ENCODE measurements at places on chromosomes 1 and 21. TPM values are rescaled to one million over a fixed set of nuclear protein-coding genes. Genes with fewer than 3 reads are reported as not detected.

- DNase-seq, result no peak
These were observed 69.7 kb upstream of the USP24 start for GRCh38 chr1:55284856-55285255.

DNA sequence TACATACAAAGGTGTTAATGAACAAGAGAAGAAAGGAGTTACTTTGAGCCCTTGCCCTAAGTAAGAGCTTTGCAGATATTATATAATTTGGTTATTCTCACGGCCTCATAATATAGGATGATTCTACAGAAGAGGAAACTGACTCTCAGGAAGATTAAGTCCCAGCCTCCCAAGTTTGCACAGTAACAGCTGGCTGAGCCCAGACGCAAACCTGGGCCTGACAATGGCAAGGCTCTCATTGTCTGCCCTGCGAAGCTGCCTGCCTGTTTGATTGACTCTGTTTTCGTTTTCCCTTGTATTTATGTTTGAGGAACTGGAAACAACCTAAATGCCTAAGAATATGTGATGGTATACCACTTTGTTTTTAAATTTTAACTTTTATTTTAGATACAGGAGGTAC is 76.2 kb upstream of the PGBD5 start:
- DNase-seq, result no peak

DNA sequence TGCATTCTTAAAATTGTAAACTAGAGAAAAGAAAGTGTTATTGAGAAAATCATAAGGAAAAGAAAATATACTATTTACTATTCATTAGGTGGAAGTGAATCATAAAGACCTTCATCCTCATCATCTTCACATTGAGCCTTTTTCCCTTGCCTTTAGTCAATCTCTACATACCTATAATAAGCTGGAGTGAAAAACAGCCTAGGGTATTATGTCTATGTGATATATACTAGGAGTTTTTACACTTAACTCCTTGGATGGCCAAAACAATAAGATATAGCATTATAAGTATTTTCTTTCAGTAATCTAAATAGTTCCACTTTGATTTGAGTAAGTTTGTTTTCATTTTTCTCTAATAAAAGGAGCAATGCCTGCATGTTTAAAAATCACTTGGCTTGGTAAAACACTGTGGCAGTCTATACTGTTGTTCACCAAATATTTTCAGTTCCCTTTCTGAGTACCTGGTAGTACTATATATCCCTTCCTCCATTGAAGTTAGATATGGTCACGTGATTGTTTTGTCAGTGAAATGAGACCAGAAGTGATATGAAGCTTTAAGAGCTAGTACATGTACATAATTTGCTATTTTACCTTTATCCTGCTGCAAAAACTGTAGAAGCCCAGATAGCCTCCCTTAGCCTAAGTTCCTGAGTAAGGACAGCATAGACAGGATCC is 78.3 kb downstream of the CLEC20A start:
- DNase-seq, result no peak

- no peak for DNase-seq
These were observed 91.9 kb upstream of the BACE2 start for GRCh38 chr21:41076064-41076463.

GRCh38 chr1:221217029-221217428 is 337.8 kb downstream of the HLX start:
- DNase-seq, result no peak

DNA sequence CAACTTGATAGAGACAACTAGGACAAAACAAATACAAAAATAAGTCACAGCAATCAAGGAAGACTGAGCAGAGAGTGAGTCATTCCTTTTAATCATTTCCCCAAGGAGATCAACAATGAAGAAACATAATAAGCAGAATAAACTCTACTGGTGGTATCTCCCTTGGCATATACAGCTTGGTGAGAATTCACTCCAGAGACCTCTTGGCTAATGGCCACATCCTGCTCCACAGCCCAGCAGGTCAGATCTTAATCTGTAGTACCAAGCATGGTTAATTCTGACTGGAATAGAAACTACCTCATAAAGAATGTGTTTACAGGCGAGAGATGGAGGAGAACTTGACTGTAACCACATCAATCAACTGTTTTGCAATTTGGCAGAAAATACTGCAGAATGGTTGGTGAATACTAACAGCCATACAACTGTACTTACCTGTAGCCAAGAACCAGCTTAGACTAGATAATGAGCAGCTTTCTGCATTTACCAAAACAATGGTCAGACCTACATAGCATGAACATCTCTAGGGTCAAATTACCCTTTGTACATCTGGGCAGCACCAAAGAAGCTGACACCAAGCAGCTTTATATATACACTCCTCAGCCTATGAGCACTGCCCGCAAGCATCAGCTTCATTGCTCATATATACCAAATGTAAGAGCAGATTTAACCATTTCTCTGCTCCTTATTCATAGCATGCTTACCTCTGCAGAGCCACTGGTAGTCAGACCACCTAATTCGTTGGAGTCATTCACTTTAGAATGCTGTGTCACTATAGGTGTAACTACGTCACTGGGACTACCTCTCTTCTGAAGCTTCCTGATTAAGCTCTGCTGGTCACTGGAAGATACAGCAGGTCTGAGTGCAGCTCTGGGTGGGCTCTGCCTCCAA is 51.0 kb downstream of the KIAA0319L start:
- peak; percentile 53 for DNase-seq

DNA sequence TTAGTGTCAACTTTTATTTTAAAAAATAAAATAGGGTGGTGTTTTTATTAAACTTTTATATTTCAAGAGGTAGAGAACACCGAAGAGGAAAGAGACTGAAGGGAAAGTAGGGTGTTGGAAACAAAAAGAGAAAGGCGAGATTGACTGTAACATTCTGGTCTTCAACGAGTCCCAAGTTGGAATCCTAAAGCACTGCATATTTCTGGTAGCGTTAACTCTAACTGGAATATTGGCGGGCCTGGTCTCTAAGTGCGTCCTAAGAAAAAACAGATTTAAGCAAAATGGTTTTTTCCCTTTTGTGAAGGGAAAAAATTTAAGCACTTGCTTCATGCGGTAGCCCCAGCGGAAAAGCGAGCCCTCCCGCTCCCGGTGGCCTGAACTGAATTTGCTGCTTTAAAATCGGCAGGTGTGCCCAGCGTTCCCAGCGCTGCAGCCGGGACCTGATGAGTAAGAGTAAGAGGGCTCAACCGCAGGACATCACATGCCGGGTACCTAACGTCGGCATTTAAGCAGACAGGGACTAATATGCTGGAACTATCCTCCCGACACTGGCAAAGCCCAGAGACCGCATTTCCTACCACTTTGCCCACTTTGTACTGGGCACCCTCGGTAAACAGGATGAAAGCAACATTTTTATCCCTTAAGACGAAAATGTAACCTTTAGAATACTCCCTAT is 30.5 kb upstream of the NFIA start:
- DNase-seq, result peak; percentile 74

DNA sequence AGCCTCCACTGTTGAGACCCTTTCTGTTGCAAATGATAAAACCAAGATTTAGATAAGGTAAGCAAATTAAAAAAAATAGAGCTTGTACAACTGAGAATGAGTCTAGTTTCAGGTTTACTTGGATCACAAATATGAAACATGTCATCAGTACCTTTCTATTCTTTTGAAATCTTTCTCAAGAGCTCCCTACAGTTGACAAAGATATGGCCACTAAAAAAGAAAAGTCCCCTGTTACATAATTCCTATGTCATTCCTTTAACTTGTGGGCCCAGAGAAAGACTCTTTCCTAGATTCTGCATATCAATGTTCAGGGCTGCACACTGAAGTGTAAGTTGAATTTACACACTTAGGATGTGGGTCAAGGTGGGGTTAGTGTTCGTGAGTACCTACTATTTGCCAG is 168.1 kb downstream of the PLA2G4A start:
- no peak for DNase-seq

DNA sequence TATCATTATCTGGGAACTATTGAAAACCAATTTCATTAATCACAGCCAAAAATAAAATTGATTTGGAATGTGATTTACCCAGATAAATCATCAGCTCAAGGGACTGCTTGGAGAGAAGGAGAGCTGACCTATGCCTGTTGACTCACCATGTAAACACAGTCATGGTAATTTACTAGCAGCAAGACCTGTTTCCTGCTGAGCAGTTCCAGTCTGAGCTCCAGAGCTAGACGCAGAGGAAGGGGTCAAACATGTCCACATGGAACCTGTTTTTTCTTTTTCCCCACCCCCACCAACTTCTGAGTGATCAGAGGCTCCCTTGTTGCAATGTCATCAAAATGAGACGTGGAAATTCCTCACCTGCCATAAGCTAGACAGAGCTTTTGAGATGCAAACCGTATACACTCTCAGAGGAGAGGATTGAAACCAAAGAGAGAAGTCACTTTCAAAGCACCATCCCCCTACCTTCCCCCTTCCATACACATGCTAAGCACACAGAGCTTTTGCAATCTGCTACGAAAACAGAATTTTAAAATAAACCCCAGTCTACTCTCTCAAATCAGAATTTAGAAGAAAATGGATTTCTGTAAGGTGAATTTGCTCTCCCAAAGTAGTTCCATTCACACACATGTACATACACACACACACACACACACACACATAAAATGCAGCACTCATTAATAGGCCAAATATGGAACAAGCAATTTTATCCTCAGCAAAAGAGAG is 55.9 kb upstream of the PTGFRN start:
- no peak for DNase-seq

DNA sequence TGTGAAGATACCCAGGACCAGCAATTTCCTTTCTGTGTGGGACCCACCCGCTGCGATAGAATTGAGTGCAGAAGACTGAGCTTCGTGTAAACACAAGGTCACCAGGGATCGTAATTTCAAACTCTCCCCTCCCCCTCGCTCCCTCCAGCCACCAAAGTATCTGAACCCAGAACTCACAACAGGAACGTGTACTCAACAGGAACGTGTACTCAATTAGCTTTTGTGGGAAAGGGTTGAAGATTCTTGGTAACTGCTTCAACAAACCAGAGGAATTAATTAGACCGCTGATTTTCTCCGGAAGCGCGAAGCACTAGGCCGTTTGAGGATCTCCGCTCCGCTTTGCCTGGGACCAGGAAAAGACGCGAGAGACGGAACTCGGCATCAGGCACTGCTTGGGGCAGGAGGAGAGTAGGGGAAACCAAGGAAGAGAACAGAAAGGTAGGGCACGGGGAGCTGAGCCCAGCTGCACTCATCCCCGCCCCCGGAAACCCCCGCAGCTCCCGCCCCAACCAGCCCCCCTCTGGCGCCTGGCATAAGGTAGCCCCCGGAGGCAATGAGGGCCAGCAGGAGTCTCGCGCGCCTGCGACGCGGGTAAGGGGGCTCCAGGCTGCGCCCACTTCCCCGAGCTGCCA is 453 bp downstream of the DRAM2 start:
- DNase-seq, result peak; percentile 45

DNA sequence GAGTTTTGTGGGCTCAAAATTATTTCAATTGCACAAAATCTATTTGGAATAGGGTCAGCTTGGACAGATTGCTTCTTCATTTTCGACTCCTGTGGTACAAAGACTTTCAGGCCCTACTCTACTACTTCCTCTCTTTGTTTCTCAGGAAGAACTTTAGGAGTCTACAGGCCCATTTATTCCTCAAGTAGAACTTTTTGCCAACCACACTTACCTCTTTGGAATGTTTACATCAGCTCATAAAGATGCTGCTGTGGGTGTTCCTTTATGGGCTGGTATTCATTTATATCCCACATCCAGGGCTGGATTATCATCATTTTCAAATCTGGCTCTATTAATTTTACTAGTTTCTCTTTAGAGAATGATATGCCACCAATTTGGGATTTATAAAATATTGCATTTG is 46.3 kb upstream of the TNFSF18 start:
- no peak for DNase-seq

GRCh38 chr1:203464226-203464625 is 11.4 kb upstream of the PRELP start:
- DNase-seq, result peak; percentile 40

GRCh38 chr21:33240404-33240803 is 10.7 kb downstream of the IFNAR2 start:
- no peak for DNase-seq

- DNase-seq, result no peak
These were observed 14.1 kb downstream of the CAPN8 start for GRCh38 chr1:223651291-223651991.

GRCh38 chr1:179169616-179170467 is 59.6 kb downstream of the ABL2 start:
- no peak for DNase-seq

The LCE2B gene
- not detected for total RNA-seq

DNA sequence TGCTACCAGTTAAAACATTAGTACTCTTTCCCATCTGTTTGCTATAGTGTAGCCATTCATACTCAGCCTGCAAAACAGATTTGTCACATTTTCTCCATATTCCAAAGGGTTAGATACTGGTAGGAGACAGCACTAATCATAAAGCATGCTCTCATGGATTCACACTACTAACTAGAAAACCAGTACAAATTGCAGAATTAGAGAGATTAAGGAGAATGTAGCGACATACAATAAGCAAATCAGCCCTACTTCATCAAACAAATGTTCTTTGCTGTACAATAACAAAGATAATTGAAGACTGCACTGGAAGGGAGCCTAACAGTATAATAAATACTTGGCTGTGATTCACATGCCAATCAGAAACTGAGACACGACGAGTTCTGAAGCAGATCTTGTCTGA is 368.0 kb upstream of the PRMT6 start:
- DNase-seq, result no peak

GRCh38 chr1:19365721-19366120 is 53.6 kb downstream of the SLC66A1 start:
- no peak for DNase-seq

The TRABD2B gene
- 23.7 TPM for total RNA-seq

GRCh38 chr1:22753481-22753971 is 42.9 kb downstream of the EPHB2 start:
- no peak for DNase-seq

- DNase-seq, result no peak
These were observed 30.7 kb downstream of the CA6 start for GRCh38 chr1:8976338-8976737.

The ANKRD35 gene
- total RNA-seq, result 2.2 TPM

GRCh38 chr1:192805832-192806323 is 3.0 kb upstream of the RGS2 start:
- DNase-seq, result no peak

The PDC gene
- total RNA-seq, result not detected

The PRR9 gene
- not detected for total RNA-seq

GRCh38 chr1:183241471-183241870 is 55.4 kb downstream of the LAMC2 start:
- DNase-seq, result no peak

GRCh38 chr1:103353391-103353790 is 172.1 kb upstream of the RNPC3 start:
- DNase-seq, result no peak
